ENCODE measurements at places on chromosomes 2 and 18.

DNA sequence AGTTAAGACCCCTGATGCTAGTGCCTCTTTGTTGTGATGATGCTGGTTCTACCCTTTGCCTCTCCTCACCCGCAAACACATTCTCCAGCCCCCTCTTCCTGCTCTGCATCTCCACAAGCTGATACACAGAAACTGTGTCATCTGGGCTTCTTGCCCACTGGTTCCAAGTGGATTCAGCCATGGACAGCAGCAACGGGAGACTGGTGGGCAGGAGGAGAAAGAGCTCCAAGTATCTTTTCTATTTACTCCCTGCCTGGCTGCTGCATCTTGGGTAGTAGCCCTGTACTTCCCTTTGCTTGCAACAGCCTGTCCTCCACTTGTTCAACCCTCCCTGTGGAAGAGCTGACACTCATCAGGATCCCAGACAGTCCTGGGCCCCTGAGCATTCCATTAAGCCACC lies 655.1 kb upstream of the RAB6C start:
- no peak for DNase-seq

DNA sequence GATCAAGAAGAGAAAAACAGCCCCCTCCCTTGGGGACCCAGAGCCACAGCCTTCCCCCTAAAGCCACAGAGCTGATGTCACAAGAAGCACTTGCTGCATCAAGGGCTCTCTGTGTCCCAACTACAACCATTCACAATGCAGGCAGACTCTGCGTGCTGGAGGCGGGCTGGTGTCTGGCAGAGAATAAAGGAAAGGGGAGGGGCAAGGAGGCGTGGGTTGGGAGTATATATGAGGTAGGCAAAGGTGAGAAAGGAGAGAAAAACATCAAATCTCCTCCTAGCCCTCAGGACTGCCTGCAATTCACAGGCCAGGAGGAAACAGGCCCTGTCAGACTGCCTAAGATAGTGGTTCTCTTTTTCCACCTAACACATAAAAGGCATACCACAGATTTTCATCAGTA lies 48.8 kb upstream of the IHH start:
- peak; percentile 80 for DNase-seq

GRCh38 chr2:72995430-72996116 lies 75.9 kb downstream of the SFXN5 start:
- no peak for DNase-seq

GRCh38 chr18:79379931-79380815 lies 15.6 kb upstream of the NFATC1 start:
- no peak for DNase-seq
